ENCODE measurements at places on chromosomes 5 and 9. TPM values are rescaled to one million over a fixed set of nuclear protein-coding genes. Genes with fewer than 3 reads are reported as not detected.

GRM6 gene
- not detected for total RNA-seq

DNA sequence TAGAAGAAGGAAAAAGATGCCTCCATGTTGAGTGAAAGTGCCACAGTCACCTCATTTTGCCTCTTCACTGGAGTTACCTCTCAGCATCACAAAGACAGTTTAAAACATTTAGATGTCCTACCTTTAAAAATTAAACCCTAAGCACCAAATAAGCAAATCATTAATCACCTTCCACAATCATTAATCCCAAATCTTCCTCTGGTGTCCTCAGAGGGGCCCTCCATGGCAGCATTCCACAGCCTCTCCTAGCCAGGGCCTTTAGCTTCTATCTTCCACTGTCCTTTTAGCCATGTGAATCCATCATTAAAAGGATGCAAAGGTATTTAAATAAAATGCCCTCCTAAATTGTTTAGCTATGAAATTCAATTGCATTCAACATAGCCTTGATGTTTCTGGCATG is 310.8 kb downstream of the PDE4D start:
- no peak for DNase-seq

DNA sequence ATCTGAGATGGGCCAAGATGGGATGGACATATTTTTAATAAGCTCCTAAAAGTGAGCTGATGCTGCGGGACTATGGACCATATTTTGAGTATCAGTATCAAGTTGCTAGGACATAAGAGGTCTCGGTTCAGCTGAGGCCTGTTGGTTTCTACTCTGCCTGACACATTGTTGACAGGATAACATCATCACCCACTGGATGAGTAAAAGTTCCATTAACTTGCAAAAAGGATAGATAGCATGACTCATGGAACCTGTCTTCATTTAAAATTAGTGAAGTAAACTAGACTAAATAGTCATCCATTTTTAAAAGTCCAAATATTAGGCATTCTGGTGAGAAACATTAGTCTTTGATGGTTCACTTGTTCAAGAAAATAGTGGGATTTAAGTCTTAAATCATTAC is 33.3 kb downstream of the PARP8 start:
- DNase-seq, result peak; percentile 26

DNA sequence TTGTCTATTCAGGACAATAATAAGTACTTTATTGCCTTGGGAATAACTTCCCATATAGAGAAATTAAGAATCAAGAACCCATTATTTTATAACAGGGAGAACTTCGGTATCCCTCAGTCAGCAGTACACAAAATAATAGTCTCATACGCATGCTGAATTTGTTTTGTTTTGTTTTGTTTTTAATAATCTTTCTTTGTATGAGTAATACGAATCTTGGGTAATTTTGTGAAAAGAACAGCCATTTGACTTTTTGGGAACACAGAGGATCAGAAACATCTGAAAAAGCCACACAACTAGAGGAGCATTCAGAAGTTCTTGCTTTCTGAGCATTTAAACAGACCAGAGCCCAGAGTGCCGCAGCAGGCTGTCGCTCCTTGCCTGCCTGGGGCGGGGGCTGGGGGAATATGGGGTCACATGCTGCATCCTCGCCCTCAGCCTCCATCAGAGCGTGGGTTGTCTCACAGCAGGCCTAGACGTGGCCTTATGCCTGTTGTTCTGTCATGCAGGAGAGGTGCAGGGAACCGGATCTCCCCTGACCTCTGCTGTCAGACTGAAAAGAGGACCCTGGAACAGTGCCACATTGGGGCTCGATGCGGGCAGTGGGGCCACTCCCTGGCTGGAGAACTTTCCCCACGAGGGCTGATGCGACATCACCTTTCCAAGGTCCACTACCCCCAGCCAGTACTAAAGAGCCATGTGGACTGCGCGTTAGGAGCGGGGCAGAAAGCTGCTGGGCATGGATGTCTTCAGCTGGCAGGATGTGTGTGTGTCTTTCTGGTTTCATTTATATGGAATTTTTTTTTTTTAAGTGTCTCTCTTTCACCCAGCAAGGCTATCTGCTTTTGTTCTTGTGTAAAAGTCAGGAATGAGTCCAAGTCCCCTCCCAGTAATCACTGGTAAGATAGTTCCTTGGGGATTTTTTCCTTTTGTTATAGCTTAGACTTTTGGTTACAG is 133.4 kb upstream of the OTULINL start:
- no peak for DNase-seq

DNA sequence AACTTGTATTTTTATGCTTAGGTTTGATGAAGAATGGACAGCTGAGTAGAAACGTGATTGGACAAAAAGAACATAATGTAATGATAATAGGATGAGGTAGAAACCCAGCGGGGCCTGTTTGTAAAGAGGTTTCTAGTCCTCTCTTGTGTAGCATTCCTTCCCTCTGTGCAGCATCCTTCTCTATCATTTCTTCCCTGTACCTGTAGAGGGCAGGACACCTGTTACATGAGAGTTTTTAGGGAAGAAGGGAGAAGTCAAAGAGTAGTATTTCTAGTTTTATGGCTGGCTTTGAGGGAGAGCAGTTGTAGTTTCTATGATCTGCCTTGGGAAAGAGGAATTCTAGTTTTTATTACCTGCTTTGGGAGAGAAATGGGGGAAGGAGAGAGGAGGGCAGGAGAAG is 162.1 kb upstream of the FST start:
- no peak for DNase-seq

DMRT3 gene
- total RNA-seq, result not detected
